SK-N-DZ (cell line): ENCODE measurements at places on chromosomes 2 and 18.

DNA sequence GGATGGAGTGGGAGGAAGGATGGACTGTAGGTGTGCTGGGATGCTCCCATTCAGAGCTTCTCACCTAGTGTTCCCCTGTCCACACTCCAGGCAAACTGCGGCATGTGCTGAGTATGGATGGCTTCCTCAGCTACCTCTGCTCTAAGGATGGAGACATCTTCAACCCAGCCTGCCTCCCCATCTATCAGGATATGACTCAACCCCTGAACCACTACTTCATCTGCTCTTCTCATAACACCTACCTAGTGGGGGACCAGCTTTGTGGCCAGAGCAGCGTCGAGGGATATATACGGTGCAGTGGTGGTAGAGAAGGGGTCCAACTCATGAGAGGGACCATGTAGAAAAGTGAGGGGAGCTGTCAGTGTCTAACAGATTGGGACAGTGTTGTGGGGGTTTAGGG lies 20.2 kb downstream of the PLCD4 start:
- DNase-seq: no peak

DNA sequence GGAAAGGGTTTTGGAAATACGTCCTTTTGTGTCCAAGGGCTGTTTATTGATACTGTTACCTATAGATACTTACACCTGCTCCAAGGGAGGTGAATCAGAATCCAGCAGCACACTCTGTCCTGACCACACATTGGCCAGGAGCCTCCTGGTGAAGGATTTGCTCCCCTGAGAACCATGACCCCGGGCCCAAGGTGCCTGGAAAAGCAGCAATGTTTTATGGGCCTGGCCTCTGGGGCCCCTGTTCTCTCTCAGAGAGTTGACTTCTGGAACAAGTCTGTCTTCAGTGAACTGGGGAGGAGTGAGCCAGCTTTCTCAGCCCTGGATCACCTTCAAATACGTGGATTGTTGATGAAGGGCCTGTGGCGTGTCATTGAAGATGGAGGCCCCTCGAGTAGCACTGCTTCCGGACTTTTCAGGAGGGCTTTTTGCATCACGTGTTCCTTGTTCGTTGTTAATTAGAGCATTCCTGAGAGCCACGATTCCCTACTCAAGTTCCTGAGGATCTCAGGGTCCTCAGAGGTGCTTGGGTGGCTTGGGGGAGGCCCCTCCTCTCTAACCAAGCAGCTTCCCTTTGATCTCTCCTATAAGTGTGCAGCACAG lies 78.5 kb upstream of the RPL31 start:
- no peak for DNase-seq

DNA sequence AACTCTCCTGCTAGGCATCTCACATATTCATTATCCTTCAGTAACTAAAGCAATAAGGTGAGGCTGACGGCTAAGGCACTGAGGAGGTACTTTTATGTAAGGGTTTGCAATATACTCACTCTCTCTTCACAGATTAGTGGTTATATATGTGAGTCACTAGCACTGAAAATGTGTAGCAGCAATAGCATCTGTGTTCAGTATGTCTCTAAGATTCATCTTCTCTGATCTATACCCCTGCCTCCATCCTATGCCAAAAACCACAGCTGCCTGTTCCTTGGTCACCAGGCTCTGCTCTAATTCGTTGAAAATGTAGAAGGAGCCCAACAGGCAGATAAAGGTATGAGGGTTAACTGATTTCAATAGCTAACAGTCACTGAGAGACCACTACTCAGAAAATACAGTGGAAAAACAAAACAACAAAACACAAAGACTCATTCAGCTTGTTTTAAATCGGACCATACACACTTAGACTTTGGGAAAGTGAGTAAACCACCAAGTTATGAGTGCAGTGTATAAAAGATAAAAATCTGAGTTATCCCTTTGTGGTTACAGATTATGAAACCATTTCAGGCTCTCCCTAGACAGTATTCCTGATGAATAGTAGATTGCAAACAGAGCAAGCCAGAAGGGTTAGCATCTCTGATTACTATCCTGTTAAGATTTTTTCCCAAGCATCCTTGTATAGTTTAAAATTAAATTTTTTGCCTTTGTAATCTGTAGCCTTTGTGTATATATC lies 75.3 kb upstream of the CYP26B1 start:
- no peak for DNase-seq

- DNase-seq: no peak
These were observed 9.0 kb upstream of the SFXN5 start for GRCh38 chr2:73080321-73081131.

GRCh38 chr2:208222351-208222750 lies 32.5 kb downstream of the IDH1 start:
- no peak for DNase-seq

DNA sequence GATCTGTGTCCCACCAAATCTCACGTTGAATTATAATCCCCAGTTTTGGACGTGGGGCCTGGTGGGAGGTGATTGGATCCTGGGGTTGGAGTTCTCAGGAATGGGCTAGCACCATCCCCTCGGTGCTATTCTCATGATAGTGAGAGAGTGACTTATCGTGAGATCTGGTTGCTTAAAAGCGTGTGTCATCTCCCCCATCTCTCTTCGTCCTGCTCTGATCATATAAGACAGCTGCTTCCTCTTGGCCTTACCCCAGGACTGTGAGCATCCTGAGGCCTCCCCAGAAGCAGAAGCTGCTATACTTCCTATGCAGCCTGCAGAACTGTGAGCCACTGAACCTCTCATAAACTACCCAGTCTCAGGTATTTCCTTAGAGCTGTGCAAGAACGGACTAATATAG lies 163.7 kb upstream of the NDUFV2 start:
- DNase-seq: no peak

GRCh38 chr2:55595536-55595935 lies 21.9 kb downstream of the PPP4R3B start:
- no peak for DNase-seq

- no peak for DNase-seq
These were observed 5.9 kb downstream of the SP9 start for GRCh38 chr2:174340400-174341292.

DNA sequence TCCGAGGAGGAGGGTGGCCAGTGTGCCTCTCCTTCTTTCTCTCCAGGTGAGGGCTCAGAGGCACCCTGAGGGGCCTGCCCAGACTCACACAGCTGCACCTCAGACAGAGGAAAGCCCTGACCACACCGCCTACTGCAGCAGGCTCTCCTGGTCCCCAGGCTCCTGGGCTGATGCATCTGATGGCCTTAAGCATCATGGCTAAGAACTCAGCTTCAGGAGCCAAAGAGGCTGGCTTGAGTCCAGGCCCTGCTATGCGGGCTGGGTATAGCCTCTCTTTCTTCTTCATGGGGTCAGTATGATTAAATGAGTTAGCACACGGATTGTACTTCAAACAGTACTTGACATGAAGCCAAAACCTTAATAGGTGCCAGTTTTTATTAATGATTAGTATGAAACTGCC lies 89.6 kb downstream of the TGFA start:
- DNase-seq: no peak

GRCh38 chr18:70046207-70046606 lies 98.5 kb upstream of the CD226 start:
- no peak for DNase-seq

- DNase-seq: no peak
These were observed 475.6 kb upstream of the HS6ST1 start for GRCh38 chr2:128794285-128794684.

GRCh38 chr2:14706201-14706600 lies 73.7 kb downstream of the LRATD1 start:
- no peak for DNase-seq
